ENCODE measurements at places on chromosomes 2 and 18. TPM values are rescaled to one million over a fixed set of nuclear protein-coding genes. Genes with fewer than 3 reads are reported as not detected.
A peak's percentile ranks its signal among the peaks of the same experiment; 100 is the strongest.

DNA sequence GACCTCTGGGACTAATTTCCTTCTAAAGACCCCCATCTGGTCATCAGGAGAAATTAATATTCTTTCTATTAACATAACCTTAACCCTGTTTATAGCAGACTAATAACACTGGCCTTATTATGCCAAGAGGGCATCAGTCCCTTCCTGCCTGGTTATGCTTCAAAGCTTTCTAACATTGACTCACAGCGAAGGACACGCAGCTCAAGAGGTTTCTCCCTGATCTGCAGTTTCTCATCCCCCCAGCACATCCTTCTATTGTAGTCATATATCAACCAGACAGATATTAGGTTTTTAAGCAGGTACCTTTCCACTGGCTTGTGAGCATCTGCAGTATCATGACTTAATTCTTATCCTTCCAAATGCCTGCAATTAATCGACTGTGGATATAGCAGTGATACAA is 100.0 kb upstream of the CXCR4 start:
- DNase-seq = no peak

DNA sequence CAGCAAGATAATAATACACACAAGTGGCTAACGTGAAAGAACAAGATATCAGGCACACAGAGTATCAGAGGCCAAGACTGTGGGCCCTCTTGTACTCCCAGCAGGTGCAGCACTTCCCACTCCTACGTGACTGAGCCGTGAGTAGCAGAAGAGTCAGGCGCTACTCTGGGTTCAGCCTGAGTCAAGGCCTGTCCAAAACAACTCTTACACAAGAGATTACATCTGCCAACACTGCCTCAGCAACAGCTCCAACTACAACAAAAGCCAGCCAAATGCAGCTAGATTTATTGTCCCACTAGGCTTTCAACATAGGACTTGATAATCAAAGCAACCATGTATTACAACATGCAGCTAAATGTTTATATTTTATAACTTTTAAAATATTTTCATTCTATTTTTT is 56.2 kb downstream of the ITSN2 start:
- DNase-seq = peak; percentile 86

- DNase-seq = no peak
Observed at GRCh38 chr2:127719301-127720218, 18.3 kb downstream of the SFT2D3 start.

GRCh38 chr2:207624185-207625013 is 795 bp downstream of the METTL21A start:
- peak; percentile 83 for DNase-seq

DNA sequence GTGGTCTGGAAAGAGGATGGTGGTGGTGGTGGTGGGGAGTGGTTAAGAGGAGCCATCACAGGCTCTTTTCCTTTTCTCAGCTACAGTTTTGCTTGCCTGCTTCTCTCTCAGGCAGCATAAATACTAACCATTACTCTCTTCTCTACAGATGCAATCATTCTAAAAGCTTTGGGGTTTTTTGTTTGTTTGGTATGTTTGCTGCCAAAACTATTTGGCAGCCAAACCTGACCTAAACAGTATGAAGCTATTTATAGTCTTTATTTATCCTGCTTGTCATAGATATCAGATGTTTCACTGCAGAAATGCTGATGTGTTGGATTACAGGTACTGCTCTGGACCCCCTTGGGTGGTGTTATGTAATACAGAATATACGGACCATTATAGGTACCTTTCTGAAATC is 15.3 kb downstream of the SIX3 start:
- no peak for DNase-seq

- DNase-seq = no peak
Observed at GRCh38 chr2:82226441-82226840, 1921.9 kb upstream of the LRRTM1 start.

Gene KYNU
- total RNA-seq = 37.7 TPM

Gene CLEC4F
- total RNA-seq = not detected

Data from right lobe of liver (tissue), 6 donors.